Karpas-422 (cell line): ENCODE measurements at places on chromosomes 4 and X. TPM values are rescaled to one million over a fixed set of nuclear protein-coding genes. Genes with fewer than 3 reads are reported as not detected.

The CENPE gene
- 16.8 and 30.7 TPM in 2 replicates for total RNA-seq

DNA sequence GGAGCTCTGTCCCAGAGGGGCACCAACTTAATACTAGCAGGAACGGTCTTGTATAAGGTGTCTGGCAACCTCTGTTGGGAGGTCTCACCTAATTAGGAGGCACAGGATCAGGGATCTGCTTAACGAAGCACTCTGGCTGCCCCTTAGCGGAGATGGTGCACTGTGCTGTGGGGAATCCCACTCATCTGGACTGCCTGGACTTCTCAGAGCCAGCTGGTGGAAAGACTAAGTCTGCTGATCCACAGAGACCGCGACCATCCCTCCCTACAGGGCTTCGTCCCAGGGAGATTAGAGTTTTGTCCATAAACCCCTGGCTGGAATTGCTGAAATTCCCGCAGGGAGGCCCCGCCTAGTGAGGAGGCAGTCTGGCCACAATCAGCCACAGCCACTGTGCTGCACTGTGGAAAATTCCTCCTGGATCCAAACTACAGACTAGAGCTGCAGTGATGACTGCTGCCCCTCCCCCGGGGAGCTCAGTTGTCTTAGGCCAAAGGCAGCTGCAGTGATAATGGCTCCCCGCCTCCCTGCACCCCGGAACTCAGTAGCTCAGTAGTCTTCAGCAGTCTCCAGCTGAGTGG lies 22.0 kb upstream of the ZCCHC4 start:
- no peak for DNase-seq

The MAP3K15 gene
- not detected in 2 replicates for total RNA-seq

GRCh38 chr4:110171971-110172370 lies 26.4 kb downstream of the ELOVL6 start:
- no peak for DNase-seq

The ALB gene
- not detected in 2 replicates for total RNA-seq

GRCh38 chr4:89617317-89617716 lies 219.6 kb downstream of the SNCA start:
- no peak for DNase-seq

The CLCN5 gene
- total RNA-seq, result 5.5 and 8.1 TPM in 2 replicates

The PDZD11 gene
- 51.5 and 54.5 TPM in 2 replicates for total RNA-seq

The GALNTL6 gene
- total RNA-seq, result not detected in 2 replicates
